ENCODE measurements at places on chromosomes 1 and 21. TPM values are rescaled to one million over a fixed set of nuclear protein-coding genes. Genes with fewer than 3 reads are reported as not detected.

Gene NUP210L
- 0.24 TPM for total RNA-seq

Gene CRABP2
- 1.3 TPM for total RNA-seq

- no peaks in the 10 kb centered on the region for H3K36me3 ChIP-seq
- H3K4me3 ChIP-seq = no peak overlapping the region
- DNase-seq = no peak
Observed at GRCh38 chr1:166017395-166017794, 149.4 kb downstream of the FAM78B start.

GRCh38 chr21:31772674-31773555, 41.0 kb upstream of the SCAF4 start:
- no peak overlapping the region for H3K27ac ChIP-seq
- H3K4me3 ChIP-seq = no peak overlapping the region
- no peaks in the 10 kb centered on the region for H3K36me3 ChIP-seq

- no peaks in the 10 kb centered on the region for H3K36me3 ChIP-seq
- peaks cover 25% of the 10 kb centered on the region for H3K4me1 ChIP-seq
- no peak overlapping the region for H3K4me3 ChIP-seq
- H3K27me3 ChIP-seq = no peaks in the 10 kb centered on the region
- DNase-seq = no peak
Observed at GRCh38 chr1:91784191-91784590, 101.8 kb downstream of the TGFBR3 start.

Measured in gastrocnemius medialis (tissue), 4 donors.